ENCODE measurements at places on chromosomes 12 and 14. TPM values are rescaled to one million over a fixed set of nuclear protein-coding genes. Genes with fewer than 3 reads are reported as not detected.

Gene GPR137C
- under 0.01 TPM for total RNA-seq

Gene RILPL1
- total RNA-seq, result 6.4 TPM

Gene LMNTD1
- not detected for total RNA-seq

Gene CLEC1B
- not detected for total RNA-seq

Gene FOXN4
- total RNA-seq, result not detected

Gene KRT82
- not detected for total RNA-seq

Gene ZBTB39
- 6.4 TPM for total RNA-seq

Gene TEX52
- total RNA-seq, result not detected

Gene KLRF1
- 0.48 TPM for total RNA-seq

Gene CLEC4D
- total RNA-seq, result not detected

Gene TMTC1
- 16.6 TPM for total RNA-seq

Gene PRH2
- total RNA-seq, result not detected

Gene MED13L
- total RNA-seq, result 74.5 TPM

Gene ITGA7
- total RNA-seq, result 0.43 TPM
